Activated naive CD8-positive, alpha-beta T cell treated with anti-CD3 and anti-CD28 coated beads for 36 hours (primary cell): ENCODE measurements at places on chromosomes 13 and 19. TPM values are rescaled to one million over a fixed set of nuclear protein-coding genes. Genes with fewer than 3 reads are reported as not detected.

CDC34 gene
- total RNA-seq, result 48.8 TPM

ATP4A gene
- total RNA-seq, result not detected

SMIM44 gene
- not detected for total RNA-seq

MAMSTR gene
- total RNA-seq, result 0.46 TPM

EPS8L1 gene
- 1.5 TPM for total RNA-seq
